ENCODE measurements at places on chromosomes 1 and 21.
A peak's percentile ranks its signal among the peaks of the same experiment; 100 is the strongest.

- no peak for DNase-seq
Measured at GRCh38 chr21:45022736-45023135, 51.6 kb upstream of the ADARB1 start.

DNA sequence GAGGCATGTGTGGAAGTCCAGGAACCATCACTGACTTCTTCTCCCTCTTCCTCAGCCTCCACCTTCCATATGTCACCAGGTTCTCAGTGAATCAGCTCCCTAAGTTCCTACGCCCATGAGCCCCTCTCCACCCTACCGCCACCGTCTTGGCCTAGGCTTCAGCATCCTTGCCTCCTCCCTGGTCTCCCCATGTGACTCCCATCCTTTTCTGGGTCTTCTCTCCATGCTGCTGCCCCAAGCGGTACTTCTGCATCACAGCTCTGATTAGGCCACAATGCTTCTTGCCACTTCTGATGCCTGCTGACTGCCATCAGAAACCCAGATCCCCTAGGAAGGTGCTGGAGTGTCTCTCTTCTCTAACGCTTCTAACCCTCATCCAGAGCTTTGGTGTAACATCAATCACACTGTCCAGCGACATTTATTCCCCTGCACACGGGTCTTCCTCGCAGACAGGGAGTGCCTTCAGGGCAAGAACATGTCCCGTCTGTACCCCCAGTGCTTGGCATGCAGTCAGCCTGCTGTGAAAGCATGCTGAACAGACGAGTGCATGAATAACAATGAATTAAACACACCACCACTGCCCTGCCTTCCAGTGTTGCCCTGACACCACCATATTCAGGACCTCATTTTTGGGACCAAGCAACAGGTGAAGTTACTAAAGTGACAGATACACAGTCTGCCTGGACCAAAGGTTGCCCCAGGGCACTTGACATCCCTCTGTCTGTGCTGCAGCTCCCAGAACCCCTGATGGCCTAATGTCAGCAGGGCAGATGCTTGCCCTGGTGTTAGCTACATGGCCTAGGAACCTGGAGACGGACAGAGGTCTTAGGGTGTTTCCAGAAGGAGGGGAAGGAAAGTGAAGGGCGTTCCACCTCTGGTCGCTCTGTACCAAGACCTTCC is 158.7 kb upstream of the EDN2 start:
- no peak for DNase-seq

DNA sequence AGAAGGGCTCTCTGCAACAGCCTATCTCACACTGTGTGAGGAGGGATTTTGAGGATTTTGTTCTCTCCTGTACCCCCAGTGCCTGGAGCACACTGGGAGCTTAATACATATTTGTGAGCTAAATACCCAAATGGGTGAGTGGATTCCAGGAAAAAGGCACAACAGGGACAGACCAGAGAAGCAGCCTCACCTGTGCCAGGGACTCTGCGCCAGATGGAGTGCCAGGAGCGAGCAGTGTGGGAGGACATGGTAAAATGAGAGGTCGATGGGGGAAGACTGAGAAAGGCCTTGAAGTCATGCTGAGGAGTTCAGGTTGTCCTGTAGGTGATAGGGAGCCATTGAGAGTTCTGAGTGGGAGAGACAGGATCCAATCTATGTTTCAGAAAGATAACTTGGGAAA is 11.0 kb upstream of the KCNA2 start:
- no peak for DNase-seq

DNA sequence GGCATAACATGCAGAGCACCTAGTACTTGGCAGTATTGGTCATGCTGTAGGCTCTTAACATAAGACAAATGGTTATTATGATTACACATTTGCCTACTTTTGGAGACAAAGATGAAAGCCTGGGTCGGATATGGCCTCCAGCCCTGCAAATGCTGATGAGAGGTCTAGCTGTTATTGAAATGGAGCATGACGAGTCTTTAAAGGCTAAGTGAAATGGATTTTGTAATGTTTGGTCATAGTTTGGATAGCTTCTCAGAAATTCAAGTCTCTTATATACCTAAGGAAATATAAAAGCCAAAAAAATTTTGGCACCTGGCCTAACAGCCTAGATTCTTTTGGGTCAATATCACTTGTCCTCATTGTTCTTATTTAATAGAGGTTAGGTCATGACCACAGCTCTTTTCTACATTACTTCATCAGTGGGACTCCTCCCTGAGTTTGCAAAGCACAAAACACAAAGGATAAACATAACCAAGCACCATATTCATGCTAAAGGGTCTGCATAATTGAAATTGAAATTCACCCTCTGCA is 69.2 kb upstream of the WLS start:
- DNase-seq, result no peak

- DNase-seq, result no peak
Measured at GRCh38 chr1:42786097-42786496, 1.3 kb downstream of the TMEM269 start.

DNA sequence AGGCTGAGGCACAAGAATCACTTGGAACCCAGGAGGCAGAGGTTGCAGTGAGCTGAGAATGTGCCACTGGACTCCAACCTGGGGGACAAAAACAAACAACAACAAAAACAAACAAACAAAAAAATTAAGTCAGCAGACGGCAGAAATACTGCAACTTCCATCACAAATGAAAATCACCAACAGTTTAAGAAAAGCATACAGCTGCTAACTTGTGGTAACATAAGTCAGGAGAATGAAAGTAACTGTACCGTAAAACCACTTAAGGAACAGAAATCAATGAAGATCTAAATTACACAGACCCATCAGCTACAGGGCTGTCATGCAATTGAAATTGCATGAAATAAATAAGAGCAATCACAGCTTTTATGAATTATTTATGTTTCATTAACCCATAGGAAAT is 25.0 kb downstream of the MCOLN2 start:
- no peak for DNase-seq

DNA sequence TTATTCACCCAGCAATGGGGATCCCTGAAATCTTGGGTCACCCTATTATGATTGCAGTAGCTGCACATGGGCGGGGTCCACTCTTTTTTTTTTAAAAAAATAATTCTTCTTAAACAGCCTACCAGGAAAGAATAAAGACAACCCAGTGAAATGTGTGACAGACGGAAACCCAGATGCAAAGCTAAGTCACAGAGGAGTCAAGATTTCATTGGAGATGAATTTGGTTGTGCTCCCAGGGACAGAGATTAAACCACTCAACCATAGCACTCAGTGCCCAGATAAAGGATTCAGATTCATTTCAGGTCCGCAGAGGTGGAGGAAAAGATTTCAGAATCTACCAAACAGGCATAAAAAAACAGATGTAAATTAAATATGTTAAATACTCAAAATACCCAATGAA is 583.5 kb upstream of the ZP4 start:
- peak; percentile 22 for DNase-seq

GRCh38 chr1:10644307-10645128 is 151.9 kb downstream of the CASZ1 start:
- DNase-seq, result no peak

GRCh38 chr1:169741666-169742394 is 8.0 kb upstream of the SELE start:
- no peak for DNase-seq

DNA sequence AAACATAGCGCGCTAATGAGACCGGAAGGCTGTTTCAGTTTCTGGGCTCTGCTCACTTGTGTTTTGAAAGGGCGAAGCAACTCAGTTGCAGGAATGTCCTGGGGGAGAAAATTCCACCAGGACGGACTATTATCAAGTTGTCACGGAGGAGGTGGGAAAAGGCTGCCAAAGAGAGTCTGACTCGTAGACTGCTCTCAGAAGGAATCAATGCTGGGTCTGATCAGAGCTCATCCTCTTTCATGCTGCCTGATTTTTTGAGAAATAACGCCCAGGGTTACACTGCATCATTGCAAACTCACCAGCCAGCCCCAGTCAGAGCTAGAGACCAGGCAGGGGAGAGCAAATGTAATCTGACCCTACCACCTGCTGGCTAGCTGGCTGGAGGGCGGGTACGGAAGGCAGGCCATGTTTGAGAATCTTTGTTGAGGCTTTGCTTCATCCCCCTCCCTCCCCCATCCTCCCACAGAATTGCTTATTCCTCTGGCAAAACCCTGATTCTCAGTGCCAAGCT is 36.4 kb upstream of the BCL9 start:
- DNase-seq, result peak; percentile 12

GRCh38 chr1:107175102-107175909 is 34.5 kb downstream of the NTNG1 start:
- DNase-seq, result peak; percentile 71

GRCh38 chr1:147821883-147822282 is 61.5 kb upstream of the GJA5 start:
- DNase-seq, result no peak

GRCh38 chr1:234722270-234722704 is 112.3 kb upstream of the IRF2BP2 start:
- no peak for DNase-seq

DNA sequence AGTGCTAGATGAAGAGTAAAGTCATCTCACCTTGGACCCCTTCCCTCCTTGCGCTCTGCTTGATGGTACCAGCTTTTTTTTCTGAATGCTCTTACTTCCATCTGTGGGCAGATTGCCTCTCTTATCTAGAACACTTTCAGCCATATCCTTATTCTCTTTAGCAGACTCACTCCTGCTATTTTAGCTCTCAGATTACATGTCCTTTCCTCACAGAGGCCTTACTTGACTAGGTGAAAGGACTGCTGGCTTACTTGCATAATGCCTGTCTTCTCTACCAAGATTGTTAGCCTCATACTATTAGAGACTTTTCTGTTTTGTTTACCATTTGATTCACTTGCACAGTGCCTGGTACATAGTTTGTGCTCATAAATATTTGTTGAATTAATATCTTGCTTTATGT is 9.3 kb downstream of the IFI44 start:
- no peak for DNase-seq

DNA sequence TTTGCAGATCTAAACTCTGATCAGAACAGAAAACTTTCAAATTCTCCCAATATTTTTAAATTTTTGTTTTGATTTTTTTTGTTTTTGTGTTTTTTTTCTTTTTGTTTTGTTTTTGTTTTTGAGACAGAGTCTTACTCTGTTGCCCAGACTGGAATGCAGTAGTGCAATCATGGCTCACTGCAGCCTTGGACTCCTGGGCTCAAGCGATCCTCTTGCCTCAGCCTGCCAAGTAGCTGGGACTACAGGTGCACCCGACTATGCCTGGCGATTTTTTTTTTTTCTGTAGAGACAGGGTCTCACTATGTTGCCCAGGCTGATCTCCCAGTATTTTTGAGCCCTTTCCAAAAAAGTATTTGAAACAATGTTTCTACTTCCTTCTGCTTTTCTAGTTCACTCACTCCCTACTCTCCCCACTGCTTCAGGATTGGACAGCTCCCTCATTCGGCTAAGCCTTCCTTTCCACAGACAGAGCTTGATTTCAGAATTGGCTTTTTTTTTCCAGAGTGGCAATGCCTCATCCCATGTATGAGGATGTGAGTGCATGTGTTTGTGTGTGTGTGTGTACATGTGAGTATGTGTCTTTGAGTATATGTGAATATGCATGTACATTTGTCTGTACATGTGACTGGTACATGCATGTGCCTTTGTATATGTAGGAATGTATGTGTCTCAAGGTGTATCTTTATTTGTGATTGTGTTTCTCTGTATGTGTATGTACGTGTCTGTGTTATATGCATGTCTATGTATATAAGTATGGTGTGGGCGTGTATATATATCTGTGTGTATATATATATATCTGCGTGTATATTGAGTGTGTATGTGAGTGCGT is 11.9 kb downstream of the LHX4 start:
- no peak for DNase-seq

- DNase-seq, result no peak
Measured at GRCh38 chr1:87176514-87176913, 152.2 kb upstream of the LMO4 start.

- no peak for DNase-seq
Measured at GRCh38 chr1:209107535-209107934, 476.0 kb upstream of the CAMK1G start.

- peak; percentile 56 for DNase-seq
Measured at GRCh38 chr1:230632273-230632873, 9.9 kb upstream of the COG2 start.

- DNase-seq, result no peak
Measured at GRCh38 chr1:12460911-12461621, 156.9 kb downstream of the DHRS3 start.

DNA sequence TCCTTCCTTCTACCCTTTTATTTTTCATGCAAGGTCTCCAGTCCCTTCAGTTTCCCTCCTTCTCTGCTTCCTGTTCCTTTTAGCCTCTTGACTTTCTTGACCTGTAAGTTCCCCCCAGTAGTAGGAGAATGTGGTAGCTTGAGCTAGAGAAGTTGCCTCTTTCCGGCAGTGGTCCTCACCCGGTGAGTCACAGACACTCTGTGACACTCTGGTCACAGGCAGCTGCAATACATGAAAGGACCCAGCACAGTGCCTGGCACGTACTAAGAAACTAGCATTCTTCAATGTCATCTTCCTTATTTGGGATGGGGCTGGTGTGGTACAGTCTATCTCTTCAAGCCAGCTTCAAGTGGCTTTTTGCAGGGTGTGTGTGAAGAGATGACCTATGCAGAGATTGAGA is 16.0 kb downstream of the PFKFB2 start:
- no peak for DNase-seq

DNA sequence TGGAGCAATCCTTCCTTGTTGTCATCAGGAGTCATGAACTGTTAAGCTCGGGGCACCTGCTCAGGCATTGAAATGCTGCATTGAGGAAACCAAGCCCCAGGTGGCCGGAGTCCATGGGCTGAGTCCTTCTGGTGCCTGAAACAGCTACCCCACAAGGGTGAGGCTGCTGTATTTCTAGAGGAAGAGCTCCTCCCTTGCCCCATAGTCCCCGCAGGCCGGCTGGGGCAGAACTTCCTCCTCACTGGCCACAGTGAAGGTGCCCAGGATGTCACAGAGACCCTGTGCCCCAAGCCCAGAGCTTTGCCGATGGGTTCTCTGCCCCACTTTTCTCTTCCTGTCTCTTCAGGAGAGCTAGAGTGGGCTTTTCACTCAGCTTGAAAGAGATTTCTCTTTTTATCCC is 80.8 kb upstream of the GCLM start:
- no peak for DNase-seq

DNA sequence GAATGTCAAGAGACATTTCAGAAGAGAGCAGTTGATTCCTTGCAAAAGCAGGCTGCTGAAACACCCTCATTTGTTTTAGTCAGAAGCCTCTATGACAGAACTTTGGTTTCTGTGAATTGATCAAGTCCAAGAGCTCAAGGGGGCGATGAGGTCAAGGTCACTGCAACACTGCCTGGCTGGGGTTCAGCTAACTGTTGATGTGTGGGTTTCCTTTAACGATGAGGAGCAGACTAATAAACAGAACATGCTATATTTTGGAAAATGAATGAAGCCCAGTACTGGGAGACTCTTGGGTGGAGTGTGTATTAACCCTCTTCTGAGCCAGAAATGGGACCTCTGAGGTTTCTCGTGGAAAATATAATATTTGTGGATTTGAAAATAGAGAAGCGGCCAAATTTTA is 109.3 kb downstream of the ZC3H11B start:
- no peak for DNase-seq

- DNase-seq, result no peak
Measured at GRCh38 chr1:54260810-54261209, 60.8 kb downstream of the MRPL37 start.
